ENCODE measurements at places on chromosomes 6 and 20.

DNA sequence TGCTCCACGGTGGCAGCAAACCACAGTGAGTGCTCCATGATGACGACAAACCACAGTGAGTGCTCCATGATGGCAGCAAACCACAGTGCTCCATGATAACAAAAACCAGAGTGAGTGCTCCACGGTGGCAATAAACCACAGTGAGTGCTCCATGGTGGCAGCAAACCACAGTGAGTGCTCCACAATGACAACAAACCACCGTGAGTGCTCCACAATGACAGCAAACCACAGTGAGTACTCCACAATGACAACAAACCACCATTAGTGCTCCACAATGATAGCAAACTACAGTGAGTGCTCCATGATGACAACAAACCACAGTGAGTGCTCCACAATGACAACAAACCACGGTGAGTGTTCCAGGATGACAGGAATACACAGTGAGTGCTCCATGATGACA lies 36.0 kb upstream of the LRFN2 start:
- no peak for DNase-seq

- no peak for DNase-seq
These were observed 19.6 kb downstream of the ANGPT4 start for GRCh38 chr20:896501-897025.

- DNase-seq = no peak
These were observed 11.3 kb downstream of the IL17F start for GRCh38 chr6:52233005-52233404.

GRCh38 chr6:13400772-13401171 lies 72.4 kb upstream of the TBC1D7 start:
- DNase-seq = no peak

GRCh38 chr6:47070461-47070860 lies 28.3 kb upstream of the ADGRF1 start:
- DNase-seq = no peak

DNA sequence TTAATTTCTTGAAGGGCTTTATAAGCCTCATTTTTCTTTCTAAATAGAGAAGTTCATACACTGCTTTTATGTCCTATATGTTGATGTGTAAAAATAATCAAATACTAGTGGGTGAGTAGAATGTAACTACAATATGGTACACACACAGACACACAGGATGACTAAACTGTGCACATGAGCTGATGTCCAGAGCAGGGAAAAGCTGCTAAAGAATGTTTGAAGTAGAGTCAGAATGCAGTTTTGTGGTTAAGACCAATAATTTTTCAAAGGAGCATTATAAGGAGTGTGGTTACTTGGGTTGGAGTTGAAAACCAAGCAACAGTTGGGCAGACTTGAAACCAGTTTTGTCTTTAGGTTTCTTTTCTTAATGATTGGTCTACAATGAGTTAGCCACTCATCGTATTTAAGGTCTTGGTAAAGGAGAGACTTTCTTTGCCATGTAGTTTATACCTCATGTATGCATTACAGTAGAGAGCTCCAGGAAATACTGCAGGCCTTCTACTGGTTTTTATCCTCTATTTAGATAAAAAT lies 196.6 kb downstream of the ESR1 start:
- no peak for DNase-seq

DNA sequence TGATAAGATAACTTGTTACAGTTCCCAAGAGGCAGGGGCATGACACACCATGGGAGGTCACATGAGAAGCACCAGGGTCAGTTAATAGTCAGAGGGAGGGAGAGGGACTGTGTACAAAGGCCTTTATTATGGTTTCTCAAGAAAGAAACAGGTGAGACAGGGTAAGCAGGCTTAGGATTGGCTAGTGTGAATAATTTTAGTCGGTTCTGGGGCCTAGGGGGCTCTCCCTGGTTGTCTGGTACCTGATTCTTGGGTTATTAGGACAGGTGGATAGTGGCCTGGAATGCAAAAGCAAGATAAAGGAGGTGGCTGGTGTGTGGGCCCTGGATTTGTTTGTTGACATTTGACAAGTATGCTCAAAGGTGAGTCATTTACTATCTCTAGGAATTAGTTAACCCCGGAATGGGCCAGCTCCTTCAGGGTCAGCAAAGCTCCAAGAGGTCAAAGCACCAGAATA lies 49.4 kb upstream of the MCUR1 start:
- DNase-seq = no peak

GRCh38 chr6:134870677-134871498 lies 79.0 kb downstream of the ALDH8A1 start:
- DNase-seq = no peak

DNA sequence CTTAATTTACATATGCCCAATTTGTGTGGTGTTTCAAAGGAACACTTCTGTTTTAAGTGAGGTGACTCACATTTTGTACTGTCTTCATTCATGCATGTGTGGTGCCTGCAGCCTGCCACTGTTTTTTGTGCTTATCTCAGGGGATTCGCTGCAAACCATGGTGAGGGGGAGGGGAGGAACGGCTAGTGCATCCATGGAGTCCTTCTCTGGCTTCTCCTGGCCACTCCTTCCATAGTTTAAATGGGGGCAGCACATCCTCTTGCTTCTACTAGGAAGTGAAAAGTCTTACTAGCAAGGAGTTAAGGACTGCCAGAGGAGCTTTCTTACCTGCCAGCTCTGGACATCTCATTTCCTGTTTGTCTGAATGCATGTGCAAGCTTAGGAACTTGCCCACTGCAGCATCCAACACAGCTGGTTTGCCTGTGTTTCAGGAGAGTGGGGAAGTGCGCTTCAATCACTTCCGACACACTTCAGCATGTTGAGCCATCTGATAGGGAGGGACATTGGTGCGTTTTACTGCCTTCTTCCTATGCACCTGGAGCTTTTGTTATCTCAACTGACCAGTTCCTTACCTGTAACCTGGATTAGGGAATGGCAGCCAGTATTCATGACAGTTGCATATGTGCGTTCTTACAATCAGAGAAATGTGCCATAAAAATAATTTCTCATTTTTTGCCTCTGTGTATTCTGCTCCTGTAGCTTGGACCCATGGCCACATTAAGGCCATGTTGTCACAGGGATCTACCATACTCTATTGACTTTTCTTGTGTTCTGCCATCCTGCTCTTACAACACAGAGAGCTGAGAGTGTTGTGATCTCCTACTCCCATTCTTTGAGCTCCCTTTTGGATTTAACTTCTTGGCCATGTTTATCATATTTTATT lies 211.3 kb downstream of the ARID1B start:
- no peak for DNase-seq

DNA sequence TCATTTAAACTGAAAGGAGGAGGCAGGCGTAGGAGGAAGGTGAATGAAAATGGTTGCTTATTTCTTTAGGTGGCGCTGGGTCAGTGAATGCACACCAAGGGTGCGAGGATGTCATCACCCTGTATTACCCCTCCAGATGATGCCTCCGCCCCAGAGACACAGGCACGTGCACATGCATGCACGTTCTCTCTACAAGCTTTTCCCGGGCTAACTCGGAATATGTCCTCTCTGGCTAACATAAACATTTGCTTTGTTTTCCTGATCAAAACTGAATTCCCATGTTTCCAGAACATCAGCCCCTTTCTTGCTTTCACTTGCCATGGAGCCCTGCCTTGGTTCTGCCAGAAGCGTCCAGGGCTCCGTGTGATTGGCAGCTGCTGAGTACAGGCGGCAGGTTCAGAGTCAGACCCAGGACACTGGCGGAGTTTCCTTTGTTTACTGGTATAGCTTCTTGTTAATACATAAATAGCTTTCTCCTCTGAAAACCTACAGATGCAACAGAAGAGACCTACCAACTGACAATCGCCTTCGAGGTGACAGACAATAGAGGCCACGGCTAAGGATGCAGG lies 131.2 kb upstream of the RPS6KA2 start:
- no peak for DNase-seq

- no peak for DNase-seq
These were observed 35.0 kb downstream of the HUS1B start for GRCh38 chr6:621931-622330.

DNA sequence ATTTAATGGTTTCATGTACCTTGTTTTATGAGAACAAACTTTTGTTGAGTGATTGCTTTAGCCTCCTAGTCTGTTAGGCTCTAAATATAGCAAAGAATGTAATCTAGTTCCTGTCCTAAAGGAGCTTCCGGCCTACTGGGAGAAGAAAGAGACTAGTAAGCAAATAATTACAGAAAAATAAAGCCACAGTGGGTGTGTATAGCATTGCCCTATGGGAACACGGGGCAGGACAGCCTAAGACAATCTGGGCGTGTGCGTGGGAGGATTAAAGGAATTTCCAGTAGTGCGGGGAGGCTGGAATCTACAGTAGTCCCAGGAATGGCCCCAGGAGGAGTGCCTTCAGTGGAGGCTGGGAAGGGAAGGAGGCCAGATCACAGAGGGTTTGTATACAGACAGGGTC lies 98.1 kb upstream of the AKAP12 start:
- DNase-seq = no peak

DNA sequence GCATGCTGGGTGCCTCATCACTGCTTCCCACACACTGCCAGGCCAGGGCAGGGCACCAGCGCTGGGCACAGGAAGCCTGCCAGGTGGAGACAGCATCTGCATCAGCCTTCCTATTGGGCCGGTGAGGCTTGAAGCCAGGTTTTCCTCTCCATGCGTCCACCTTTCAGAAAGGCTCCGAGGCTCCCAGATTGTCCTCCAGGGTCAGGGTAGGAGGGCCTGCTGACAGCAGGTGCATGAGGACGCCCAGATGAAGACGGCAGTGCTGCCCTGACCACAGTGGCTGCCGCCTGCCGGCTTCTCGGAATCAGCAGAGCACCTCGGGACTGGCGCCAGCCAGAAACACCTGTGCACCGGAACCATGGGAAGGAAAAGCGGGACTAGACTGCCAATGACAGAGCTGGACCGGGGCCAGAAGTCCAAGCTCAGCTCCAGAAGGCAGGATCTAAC lies 170.5 kb upstream of the CST7 start:
- DNase-seq = no peak

- DNase-seq = no peak
These were observed 117.7 kb downstream of the IBTK start for GRCh38 chr6:82129797-82130196.
